Vagina (tissue), 2 donors: ENCODE measurements at places on chromosomes 1 and 21.

DNA sequence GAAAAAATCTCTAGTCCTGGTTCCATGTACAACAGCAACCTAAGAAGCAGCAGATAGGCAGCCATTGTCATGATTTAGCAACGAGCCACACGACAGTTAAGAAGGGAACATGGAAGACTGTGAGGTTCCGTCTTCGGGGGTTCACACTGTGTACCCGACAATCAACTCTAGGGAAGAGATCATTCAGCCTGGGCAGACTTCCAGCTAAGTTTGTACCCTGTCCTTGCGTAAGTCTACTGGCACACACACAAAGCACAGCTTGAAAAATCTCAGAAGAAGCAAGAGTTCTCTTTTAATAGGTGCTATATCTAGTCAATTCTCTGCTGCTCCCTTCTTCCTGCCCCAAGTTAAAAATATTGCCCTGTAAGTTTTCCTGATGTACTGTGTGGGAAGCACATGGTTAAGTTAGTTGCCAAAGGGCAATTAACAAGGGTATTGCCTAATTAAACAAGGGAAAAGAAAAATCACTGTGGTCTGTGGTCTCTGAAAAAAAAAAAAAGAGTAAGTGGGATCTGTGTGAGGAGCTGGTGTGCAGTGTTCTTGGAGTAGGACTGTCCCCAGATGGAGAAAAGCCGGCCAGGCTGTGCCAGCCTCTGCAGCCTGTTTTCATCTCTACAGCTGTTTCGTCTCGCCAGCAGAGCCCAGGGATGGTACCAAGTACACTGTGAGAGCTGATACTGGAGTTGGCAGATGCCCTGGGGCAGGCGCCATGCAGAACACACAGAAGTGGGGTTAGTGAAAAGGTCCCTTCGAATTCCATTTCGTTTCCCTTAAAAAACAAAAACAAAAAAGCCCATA is 6.4 kb upstream of the MYBPHL start:
- no peak for DNase-seq

DNA sequence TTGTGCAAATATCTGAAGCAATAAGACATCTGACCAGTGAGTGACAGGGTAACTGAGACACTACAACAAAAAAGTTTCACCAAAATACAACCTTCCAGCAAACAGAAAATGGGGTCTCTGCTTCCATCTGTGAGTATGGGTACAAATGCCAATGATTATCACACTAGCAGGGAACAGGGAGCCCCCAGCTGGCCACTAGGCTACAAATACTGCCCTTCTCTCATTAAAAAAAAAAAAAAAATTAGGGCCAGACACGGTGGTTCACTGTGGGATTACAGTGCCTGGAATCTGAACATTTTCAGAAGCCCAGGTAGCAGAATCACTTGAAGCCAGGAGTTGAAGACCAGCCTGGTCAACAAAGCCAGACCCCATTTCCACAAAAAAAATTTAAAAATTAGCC is 48.4 kb upstream of the EDARADD start:
- peak; percentile 32 for DNase-seq

DNA sequence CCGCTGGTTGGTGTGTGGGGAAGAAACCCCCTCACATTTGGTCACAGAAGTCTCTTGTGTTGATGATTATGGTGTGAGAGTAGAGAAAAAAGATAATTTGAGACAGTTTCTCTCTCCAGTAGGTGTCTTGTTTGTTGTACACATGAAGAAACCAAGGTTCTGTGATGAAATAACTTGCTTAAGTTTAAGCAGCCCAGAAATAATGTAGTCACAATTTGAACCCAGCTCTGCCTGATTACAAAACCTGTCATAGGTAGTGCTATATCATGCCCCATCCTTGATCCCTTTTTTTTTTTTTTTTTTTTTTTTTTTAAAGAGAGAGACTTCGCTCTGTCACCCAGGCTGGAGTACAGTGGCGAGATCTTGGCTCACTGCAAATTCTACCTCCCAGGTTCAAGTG is 4.9 kb downstream of the MFN2 start:
- no peak for DNase-seq

- DNase-seq: no peak
Observed at GRCh38 chr1:81559662-81560350, 240.9 kb upstream of the ADGRL2 start.

- DNase-seq: no peak
Observed at GRCh38 chr21:32136546-32136945, 142.3 kb downstream of the MIS18A start.

DNA sequence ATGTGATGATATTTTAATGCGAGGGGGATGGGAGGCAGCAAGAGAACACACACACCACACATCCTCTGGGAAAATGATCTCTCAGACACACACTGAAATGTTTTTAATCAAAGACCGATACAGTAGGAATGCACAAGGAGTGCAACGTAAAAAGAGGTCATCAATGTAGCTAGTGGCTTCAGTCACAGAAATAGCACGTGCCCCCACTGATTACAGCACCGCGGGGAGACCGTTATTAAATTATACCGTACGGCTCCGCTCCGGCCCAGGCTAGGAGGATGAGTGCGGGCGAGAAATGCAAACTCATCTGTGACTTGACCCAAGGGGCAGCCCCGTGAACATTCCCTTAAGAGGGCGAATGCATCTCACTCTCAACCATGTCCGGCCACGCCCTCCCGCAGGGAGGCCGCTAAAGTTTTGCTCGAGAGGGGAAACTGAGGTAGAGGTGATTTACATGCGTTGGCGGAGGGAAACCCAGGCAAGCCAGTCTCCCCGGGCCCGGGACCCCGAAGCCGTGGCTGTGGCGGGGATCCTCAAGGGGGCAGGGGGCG is 552 bp downstream of the UBR4 start:
- no peak for DNase-seq

- DNase-seq: no peak
Observed at GRCh38 chr1:67952071-67952470, 98.4 kb downstream of the DIRAS3 start.

DNA sequence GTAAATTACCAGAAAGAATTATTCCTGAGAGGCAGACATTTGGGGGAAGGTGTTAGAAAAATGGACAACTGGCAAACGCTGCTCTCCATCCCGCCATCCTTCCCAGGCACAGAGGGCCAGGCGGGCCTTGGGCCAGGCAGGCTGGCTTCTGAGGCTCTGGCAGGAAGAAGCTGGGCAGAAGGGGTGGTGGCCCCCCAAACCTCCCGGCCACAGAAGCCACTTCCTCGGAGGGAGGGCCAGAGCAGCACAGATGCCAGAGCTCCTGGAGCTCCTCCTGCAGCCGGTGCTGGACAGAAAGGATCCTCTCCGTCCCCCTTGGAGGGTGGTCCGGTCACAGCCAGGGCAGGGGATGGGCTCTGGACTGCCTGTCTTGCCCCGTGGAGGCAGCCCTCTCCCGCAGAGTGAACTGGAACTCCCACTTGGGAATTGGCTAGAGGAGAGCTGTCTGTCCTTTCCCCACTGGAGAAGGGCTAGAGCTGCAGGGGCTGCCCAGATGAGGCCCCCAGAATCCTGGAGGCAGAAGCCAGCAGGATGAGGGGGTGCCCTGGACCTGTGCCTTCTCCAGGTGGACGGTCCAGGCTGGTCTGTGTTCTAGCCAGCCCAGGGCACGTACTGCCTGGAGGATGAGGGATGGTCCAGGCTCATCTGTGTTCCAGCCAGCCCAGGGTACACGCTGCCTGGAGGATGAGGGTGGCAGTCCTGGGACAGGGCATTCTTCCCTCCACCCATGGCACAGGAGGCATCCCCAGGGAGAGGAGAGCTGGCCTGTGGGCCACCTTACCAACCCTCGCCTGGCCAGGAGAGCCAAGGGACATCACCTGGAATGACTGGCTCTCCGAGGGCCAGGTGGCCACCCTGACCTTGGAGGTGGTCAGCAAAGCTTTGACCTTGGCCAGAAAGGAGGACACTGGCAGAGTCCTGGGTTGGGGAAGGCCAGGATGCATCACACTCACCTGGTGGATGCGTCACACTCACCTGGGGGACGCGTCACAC is 47.4 kb upstream of the ACTRT2 start:
- no peak for DNase-seq

- DNase-seq: no peak
Observed at GRCh38 chr1:109589177-109589576, 30.2 kb downstream of the GNAT2 start.

DNA sequence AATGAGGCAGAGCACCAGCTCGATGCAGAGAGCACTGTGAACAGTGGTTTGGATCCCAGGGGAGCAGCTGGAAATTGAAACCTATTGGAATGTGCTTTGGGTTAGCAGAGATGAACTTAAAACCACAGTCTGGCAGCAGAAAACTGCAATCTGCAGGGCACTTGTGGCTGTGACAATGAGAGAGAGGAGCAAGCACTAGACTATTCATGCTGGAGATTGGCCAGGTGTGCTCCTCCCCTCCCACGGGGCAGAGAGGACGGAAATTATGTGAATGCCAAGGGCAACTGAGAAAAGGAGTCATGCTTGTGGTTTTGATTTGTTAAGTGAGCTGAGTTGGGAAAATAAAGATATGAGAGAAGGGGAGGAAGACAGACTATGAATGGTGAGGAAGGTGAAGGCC is 38.1 kb downstream of the HSD3B2 start:
- no peak for DNase-seq

GRCh38 chr1:84116558-84116957 is 27.5 kb upstream of the PRKACB start:
- DNase-seq: no peak

GRCh38 chr1:17188217-17188616 is 16.7 kb upstream of the PADI1 start:
- DNase-seq: no peak
